ENCODE measurements at places on chromosomes 5 and 9. TPM values are rescaled to one million over a fixed set of nuclear protein-coding genes. Genes with fewer than 3 reads are reported as not detected.
A peak's percentile ranks its signal among the peaks of the same experiment; 100 is the strongest.

DNA sequence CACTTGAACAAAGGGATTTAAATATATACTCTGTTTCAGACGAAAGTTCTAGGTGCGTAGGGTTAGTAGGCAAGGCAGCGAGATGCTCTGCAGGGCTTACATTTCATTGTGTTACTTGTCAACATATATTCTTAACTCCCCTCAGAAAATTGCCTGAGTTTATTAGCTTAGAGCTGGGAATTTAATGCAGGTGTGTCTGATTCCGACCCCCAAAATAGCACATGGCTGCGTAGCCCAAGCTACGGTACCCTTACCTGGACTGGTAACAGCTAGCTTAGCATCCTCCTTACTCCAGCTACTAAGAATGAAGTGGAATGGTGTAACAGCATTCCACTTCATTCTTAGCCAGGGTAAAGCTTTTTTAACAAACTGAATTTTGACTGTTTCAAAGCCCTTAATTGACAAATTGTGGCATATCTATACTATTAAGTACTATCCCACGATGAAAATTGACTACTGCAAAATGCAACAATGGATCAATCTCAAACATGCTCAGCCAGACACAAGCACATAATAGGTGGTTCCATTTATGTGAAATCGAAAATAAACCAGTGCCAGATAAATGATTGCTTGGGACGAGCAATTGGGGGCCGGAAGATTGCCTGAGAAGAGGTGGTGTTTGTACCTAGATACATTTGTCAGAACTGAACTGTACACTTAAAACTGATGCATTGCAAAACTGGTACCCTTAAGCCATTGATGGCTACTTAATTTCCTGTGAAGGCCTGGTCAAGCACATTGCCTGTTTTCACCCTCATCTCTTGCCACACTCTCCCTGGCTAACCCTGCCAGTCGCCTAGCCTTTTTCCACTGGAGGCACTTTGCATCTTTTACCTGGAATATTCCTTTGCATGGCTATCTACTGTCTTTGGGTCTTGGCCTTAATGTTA lies 3.0 kb upstream of the FGF18 start:
- DNase-seq: no peak

DNA sequence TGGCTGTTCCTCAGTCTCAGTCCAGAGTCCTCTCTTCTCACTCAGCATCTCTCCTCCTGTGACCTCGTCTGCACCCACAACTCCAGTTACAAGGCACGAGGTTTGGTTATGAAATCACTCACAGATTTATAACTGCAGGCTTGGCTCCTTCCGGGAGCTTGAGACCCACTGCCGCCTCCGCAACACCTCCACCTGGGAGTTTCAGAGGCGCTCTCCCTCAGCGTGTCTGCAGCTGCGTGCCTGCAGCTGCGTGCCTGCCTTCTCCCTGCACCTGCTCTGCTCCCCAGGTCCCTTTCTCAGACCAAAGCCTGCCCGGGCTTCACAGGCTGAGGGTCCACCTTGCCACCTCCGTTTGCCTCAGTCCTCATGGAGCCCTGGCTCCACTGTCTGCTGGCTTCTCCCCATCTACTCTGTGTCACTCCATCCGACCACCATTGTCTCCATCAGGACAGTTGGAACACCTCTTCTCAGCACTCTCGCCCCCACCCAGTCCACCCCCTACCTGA lies 51.5 kb downstream of the HRH2 start:
- DNase-seq: no peak

GRCh38 chr5:61910771-61911170 lies 395.2 kb upstream of the KIF2A start:
- no peak for DNase-seq

- peak; percentile 78 for DNase-seq
Observed at GRCh38 chr5:172816925-172817562, 17.0 kb upstream of the ERGIC1 start.

DNA sequence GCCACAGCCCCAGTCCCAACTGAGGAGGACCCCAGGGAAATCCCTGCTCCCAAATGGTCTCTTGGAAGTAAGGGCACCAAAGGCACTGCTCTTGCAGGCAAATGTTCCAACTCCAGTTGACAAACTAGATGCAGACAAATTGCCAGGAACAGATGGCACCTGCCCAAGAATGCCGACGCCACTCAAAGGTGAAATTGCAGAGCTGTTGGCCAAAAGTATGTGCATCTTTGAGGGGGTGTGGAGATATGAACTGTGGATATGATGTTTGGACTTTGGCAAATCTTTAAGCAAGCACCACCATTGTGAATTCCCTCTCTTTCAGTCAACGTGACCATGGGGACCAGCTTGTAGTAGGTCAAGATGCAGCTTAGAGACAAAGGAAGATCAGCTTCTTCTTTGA lies 12.0 kb upstream of the CPLX2 start:
- no peak for DNase-seq

DNA sequence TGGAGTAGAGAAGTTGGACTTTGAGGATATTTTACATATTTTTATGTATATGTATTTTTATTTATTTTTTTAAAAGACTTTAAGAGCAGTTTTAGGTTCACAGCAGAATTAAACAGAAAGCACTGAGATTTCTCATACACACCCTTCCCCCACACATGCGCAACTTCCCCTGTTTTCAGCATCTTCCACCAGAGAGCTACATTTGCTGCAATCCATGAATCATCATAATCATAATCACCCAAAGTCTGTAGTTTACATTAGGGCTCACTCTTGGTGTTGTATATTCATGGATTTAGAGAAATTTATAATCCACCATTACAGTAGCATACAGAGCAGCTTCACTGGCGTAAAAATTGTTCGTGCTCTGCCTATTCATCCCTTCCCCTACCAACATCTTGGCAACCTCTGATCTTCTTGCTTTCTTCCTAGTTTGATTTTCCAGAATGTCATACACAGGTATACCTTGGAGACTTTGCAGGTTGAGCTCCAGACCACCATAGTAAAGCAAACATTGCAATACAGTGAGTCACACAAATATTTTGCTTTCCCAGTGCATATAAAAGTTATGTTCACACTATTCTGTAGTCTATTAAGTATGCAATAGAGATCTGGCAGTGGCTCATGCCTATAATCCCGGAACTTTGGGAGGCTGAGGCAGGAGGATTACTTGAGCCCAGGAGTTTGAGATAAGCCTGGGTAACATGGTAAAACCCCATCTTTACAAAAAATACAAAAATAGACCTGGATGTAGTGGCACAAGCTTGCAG lies 9.6 kb upstream of the CCDC171 start:
- DNase-seq: peak; percentile 52

DNA sequence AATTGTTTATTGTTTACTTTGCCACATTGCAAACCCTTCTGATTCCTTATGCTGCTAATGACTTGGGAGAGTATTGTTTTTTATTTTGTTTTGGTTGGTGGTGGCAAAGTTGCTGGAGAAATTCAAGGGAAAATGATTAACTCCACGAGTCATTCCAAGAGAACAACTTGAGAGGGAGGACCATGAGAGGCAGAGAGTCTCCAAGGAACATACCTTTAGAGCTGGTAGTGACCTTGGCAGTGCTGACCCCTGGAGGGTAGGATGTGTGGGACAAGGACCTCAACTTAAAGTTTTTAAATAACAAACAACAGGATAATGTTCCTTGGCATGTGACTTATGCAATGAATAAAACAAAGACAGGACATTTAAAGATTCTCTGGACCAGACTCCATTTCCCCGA lies 139.7 kb downstream of the LRRC70 start:
- DNase-seq: no peak

GRCh38 chr9:36576866-36577265 lies 4.2 kb downstream of the MELK start:
- no peak for DNase-seq

GRCh38 chr9:116724123-116724522 lies 37.0 kb downstream of the TRIM32 start:
- DNase-seq: no peak

Gene ELAVL2
- under 0.01 TPM for total RNA-seq

Gene SLC45A2
- total RNA-seq: under 0.01 TPM

DNA sequence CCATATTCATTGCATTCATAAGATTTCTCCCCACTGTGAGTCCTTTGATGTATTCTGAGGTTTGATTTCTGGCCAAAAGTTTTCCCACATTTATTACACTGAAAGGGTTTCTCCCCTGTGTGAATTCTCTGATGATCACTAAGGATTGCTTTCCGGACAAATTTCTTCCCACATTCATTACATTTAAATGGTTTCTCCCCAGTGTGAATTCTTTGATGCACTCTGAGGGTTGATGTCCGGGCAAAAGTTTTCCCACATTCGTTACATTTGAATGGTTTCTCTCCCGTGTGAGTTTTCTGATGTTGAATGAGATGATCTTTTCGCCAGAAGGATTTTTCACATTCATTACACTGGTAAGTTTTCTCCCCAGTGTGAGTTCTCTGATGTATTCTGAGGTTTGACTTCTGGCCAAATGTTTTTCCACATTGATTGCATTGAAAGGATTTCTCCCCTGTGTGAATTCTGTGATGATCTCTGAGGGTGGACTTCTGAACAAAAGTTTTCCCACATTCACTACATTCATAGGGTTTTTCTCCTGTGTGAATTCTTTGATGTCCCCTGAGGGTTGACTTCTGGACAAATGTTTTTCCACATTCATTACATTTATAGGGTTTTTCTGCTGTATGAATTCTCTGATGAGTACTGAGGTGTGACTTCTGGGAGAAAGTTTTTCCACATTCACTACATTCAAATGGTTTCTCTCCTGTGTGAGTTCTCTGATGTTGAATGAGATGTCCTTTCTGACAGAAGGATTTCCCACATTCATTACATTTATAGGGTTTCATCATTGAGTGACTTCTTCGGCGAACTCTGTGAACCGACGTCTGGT lies 18.8 kb downstream of the ZNF510 start:
- peak; percentile 19 for DNase-seq

DNA sequence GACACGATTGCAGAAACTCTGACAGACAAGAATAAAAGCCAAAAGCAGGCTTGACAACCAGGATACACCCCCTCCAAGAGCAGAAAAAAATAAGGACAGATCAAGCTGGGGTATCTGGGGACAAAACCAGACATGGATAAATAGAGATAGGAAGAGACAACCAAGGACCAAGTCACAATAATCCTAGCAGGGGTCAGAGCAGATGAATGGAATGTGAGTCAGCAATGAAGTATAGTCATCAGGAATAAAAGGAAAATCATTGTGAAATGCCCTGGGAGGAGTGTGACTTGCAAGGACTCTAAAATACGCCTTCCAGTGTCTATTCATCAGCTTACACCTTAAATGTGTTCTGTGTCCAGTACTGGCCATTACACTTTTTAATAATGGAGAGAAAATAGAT lies 206.8 kb downstream of the CAAP1 start:
- no peak for DNase-seq

Gene SLC36A3
- not detected for total RNA-seq

DNA sequence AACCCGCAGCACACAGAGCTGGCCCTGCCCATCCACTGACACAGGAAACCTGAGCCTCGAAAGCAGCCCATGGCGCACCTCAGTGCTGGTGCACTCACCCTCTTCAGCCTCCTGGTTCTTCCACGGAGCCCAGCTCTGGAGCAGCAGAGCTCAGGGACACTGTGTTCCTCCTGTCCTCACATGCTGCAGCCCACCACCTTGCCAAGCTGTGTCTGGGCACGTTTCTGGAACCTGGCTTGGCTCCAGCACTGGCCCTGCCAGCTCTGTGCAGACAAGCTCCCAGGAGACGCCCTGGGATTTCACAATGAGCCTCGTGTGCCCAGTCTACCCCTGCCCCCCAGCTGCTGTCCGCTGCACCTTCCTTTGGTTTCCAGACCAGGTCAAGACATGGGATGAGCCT lies 119.5 kb downstream of the SYK start:
- no peak for DNase-seq

GRCh38 chr5:54018438-54018837 lies 291.9 kb downstream of the ARL15 start:
- DNase-seq: no peak

Gene SLC25A48
- not detected for total RNA-seq

Gene WNK2
- under 0.01 TPM for total RNA-seq

All from fibroblast of lung (primary cell).